ENCODE measurements at places on chromosomes 1 and 21.

GRCh38 chr21:23936224-23936623, 1671.1 kb downstream of the MRPL39 start:
- DNase-seq: peak; percentile 70

DNA sequence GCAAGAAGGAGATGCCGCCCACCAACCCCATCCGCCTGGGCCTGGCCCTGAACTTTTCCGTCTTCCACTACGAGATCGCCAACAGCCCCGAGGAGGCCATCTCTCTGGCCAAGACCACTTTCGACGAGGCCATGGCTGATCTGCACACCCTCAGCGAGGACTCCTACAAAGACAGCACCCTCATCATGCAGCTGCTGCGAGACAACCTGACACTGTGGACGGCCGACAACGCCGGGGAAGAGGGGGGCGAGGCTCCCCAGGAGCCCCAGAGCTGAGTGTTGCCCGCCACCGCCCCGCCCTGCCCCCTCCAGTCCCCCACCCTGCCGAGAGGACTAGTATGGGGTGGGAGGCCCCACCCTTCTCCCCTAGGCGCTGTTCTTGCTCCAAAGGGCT, 732 bp downstream of the SFN start:
- no peak for DNase-seq

GRCh38 chr1:23916209-23917131, 3.3 kb upstream of the CNR2 start:
- DNase-seq: peak; percentile 82

GRCh38 chr1:91755702-91756287, 130.2 kb downstream of the TGFBR3 start:
- no peak for DNase-seq

DNA sequence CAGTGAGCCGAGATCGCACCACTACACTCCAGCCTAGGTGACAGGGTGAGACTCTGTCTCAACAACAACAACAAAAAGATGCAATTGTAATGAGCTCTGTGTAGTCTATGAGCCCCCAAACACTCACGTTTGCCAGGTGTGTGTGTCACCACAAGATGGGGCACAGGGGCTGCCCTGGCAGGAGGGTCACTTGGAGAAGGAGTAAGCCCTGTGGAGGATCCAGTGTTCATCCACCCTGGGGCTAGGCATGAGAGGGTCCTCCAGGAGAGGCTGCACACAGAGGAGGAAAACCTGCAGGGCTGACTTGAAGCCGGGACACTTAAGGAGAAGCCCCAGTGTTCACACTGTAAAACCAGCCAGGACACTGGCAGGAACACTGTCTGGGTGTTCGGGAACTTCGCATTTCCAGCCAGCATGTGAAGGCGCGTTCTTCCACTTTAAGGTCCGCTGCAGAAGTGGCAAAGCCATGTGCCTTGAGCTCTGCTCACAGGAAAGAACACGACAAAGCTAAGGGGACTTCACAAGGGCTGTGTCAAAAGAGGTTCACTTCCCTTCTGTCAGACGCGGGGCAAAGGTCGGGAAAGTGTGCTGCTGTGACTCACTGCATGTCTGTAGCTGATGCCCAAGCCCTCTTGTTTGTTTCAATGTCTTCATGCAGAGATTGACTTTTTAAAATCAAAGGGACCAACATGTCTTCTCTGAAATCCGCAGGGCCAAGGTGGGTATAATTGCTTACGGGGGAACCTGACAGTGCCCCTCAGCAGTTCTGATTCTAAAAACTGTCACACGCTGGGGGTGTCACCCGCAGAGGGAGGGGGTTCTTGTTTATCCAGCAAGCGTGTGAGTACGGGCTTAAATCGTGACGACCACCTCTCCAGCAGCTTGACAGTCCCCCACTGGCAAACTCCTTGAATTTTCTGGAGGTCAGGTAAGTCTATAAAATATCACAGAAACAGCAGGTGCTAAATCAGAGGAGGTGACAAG, 102.8 kb downstream of the RIPK4 start:
- no peak for DNase-seq

DNA sequence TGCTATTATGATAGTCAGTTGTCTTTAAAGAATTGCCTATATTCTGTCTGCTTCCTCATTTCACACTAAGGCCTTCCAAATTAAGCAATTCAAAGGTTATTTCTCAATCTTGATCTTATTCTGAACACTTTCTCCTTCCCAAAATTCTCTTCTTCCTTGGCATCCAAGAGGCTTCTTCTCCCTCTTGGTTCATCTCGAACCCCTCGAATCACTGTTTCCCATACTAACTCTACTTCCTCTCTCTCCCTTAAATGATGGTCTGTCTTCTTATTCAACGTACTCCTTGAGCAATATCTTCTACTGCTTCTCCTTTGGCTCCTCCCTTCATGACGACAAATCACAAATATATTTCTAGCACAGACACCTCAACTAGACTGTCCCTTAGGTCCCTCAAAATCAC, 4.5 kb downstream of the COPA start:
- no peak for DNase-seq

GRCh38 chr1:209432443-209432825, 151.1 kb upstream of the CAMK1G start:
- DNase-seq: no peak

- DNase-seq: no peak
These were observed 185.0 kb downstream of the DNAH14 start for GRCh38 chr1:225114354-225114990.

DNA sequence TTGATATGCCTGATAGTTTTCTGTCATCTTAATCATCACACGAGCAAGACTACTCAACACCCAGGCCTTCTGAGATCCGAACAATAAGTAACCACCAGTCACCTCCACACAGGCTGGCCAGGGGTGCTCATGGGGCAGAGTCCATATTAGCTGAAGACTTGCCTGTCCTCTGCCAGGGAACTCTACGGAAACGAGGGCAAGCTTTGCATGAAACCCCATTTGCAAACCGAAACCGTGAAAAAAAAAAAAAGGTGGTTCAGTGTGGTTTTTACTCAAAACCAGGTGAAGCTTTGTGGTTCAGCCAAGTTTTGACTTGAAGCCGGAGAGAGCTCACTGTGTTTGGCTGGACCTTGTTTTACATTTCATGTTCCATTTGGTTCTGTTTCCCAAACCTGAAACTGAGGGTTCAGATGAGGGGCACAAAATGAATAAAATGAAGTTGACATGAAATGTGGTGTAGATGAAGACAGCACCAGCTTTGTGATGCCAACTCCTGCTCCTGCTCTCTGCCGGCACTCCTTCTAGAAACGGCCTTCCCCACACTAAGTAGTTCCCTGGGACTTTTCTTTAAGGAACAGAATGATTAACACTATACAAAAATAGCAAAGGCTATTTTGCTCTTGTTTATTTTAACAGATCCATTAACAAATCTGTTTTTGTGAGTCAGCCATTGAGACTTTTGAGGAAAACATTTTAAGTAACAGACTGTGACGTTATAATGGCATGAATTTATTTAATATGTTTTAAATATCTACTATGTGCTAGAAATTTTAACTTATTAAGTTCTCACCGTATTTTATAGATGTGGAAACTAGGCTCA, 74.7 kb downstream of the RUNX1 start:
- no peak for DNase-seq

- peak; percentile 50 for DNase-seq
These were observed 21.1 kb downstream of the CD53 start for GRCh38 chr1:110893908-110894490.

- peak; percentile 83 for DNase-seq
These were observed 39.1 kb downstream of the CLSTN1 start for GRCh38 chr1:9784508-9785133.
